NCI-H1092 (cell line): ENCODE measurements at places on chromosomes 13 and 19.
A peak's percentile ranks its signal among the peaks of the same experiment; 100 is the strongest.

GRCh38 chr13:66409542-66409941 lies 820.6 kb downstream of the PCDH9 start:
- DNase-seq, result no peak

- no peak for DNase-seq
Measured at GRCh38 chr13:104648291-104648690, 1582.1 kb upstream of the SLC10A2 start.

GRCh38 chr13:20461481-20461859 lies 64.2 kb downstream of the CRYL1 start:
- DNase-seq, result no peak

GRCh38 chr13:25708268-25708667 lies 336.5 kb downstream of the ATP8A2 start:
- DNase-seq, result no peak

GRCh38 chr13:27293873-27294515 lies 23.4 kb downstream of the RASL11A start:
- DNase-seq, result no peak

DNA sequence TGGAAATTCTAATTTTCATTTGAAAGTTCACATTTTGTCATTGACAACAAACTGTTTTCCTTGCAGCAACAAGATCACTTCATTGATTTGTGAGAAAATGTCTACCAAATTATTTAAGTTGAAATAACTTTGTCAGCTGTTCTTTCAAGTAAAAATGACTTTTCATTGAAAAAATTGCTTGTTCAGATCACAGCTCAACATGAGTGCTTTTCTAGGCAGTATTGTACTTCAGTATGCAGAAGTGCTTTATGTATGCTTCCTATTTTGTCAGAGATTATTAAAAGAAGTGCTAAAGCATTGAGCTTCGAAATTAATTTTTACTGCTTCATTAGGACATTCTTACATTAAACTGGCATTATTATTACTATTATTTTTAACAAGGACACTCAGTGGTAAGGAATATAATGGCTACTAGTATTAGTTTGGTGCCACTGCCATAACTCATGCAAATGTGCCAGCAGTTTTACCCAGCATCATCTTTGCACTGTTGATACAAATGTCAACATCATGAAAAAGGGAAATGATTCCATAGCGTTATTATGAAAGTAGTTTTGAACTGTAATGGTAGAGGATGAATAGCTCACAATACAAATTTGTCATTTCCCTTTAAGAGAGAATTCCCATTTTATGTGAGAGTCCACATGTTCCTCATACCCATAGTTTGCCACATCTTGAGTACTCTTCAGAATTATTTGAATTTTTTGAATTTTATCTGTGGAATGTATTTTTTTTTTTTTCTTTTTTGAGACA lies 2.6 kb downstream of the BRCA2 start:
- DNase-seq, result no peak

- DNase-seq, result peak; percentile 3
Measured at GRCh38 chr19:16076958-16077611, 790 bp downstream of the TPM4 start.

DNA sequence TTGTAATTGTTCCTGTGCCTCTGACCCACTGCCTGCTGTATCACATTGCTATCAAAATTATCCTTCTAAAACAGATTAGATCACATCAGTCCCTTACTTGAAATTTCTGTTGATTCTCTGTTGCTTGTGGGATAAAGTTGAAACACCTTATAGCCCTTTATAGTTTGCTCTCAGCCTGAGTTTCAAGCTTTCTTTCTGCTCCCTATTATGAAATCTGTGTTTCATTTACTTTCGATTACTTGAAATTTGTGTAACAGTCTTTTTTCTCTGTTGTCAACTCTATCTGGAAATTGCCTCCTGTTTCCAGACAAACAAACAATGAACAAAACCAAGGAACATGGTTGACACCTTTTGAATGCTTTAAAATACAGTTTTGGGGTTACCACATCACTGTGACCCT lies 167.9 kb downstream of the PDS5B start:
- DNase-seq, result no peak

DNA sequence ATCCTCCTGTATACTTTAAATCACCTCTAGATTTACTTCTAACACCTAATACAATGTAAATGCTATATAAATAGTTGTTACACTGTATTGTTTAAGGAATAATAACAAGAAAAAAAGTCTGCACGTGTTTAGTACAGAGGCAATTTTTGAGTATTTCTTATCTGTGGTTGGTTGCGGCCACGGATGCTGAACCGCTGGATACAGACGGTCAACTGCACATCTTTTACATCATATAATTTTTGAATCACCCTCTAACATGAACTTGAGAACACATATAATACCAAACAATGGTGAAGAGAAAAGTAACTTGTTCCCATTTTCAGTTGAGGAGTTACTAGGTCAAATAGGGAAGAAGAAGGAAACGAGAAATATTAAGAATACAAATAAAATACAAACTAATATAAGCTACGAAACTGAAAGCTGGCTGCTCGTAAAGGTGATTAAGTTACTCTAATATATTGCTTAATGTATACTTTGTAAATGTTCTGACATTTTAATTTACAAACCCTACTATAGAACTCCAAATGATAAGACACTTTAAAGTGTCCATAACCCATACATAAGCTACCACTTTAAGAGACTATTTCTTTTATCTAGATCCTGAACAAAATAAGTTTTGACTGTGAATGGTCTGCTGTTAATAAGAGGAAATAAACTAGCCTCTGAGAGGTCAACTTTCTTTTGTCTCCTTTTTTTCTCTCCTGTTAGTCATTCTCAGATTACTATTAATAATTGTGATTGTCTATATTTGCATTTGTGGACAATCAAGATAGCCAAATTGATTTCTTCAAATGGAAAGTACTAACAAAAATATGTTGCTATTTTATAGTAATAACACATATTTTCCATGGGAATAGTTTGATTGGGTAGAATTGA lies 457.4 kb downstream of the DIAPH3 start:
- DNase-seq, result no peak

GRCh38 chr19:49588365-49589122 lies 2.4 kb upstream of the PRR12 start:
- DNase-seq, result no peak

DNA sequence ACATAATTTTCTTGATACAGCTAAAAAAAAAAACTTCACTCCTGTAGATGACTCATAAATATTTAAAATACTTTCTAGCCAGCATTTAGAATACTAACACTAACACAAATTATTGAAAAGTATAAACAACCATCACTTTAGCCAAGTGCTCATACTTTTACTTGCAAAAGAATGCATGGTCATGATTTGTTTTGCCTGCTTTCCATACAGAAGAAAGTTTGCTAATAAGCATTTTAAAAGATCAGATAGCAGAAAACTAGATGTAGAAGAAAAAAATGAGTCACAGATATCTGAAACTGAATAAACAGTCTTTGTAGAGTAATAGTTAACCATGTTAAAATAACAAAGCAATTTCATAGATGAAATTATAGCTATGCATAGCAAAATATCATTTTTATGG lies 2280.4 kb upstream of the PCDH20 start:
- DNase-seq, result no peak

- no peak for DNase-seq
Measured at GRCh38 chr19:14300303-14300702, 80.9 kb upstream of the ADGRE5 start.

- no peak for DNase-seq
Measured at GRCh38 chr13:29740961-29741360, 109.5 kb downstream of the UBL3 start.

DNA sequence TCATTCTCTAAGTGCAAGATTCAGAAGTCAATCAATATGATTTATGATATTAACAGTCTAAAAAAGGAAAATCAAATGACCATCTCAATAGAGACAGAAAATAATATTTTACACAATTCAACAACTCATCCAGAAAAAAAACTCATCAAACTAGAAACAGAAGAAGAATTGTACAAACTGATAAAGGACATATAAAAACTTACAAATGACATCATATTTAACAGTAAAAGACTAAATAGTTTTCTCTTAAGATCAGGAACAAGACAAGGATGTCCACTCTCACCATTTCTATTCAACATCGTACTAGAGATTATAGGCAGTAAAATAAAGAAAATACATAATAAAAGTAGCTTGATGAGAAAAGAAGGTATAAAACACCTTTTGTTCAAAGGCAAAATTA lies 527.3 kb downstream of the DACH1 start:
- DNase-seq, result no peak

DNA sequence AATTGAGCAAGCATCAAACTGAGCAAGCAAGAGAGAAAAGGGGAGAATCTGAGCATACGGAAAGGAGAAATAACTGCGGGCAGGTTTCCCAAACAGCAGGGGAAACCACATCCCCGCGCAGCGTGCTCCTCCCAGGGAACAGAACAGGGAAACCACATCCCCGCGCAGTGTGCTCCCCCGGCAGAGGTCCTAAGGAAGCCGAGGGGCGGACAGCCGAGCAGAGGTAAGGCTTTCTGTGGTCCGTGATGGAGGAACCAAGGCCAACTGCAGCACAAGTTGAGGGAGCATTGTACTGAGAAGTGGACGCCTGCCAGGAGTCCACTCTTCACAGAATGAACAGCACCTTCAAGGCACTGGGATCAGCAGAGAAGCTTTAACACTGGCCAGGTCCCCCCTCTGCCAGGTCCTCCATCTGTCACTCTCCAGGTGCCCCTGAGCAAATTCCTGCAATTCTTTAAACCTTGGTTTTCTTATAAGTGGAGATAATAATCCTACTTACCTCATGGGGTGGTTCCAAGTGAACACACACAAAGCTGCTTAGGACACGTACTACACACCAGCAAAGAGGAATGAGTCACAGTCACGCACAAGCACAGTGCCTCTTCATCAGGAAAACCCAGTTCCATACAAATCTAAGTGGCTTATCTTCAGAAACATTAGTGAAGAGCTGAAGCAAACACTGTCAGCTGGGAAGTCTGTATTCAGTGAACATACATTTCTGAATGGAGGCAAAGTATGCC lies 23.0 kb upstream of the LAMP1 start:
- DNase-seq, result no peak

- DNase-seq, result no peak
Measured at GRCh38 chr13:37491661-37492060, 106.9 kb downstream of the POSTN start.

DNA sequence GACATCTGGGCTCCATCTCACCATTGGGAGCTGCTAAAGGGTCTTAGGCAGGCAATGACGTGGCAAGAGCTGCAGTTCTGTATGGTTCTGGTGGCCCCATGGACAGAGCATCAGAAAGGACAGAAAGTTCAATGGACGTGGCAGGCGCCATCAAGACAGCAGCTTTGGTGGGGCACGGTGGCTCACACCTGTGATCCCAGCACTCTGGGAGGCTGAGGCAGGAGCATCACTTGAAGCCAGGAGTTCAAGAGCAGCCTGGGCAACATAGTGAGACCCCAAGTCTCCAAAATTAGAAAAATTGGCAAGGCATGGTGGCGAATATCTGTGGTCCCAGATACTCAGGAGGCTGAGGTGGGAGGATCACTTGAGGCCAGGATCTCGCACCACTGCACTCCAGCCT lies 9.5 kb downstream of the EVI5L start:
- no peak for DNase-seq

DNA sequence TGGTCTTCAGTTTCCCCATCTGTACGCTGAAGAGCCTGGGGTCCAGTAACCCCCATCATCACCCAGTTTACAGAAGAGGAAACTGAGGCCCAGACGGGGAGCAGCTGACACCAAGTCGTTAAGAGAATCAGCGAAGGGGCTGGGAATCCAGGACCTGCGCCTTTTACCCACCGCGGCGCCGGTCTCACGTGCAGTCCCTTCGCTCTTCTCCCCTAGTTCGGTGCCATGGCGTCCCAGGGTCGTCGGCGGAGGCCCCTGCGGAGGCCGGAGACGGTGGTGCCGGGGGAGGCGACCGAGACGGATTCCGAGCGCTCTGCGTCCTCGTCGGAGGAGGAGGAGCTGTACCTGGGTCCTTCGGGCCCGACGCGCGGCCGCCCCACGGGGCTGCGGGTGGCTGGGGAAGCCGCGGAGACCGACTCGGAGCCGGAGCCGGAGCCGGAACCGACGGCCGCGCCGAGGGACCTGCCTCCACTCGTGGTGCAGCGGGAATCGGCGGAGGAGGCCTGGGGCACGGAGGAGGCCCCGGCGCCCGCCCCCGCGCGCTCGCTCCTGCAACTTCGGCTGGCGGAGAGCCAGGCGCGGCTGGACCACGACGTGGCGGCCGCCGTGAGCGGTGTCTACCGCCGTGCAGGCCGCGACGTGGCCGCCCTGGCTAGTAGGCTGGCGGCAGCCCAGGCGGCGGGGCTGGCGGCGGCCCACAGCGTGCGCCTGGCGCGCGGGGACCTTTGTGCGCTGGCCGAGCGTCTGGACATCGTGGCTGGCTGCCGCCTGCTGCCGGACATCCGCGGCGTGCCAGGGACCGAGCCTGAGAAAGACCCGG lies 698 bp downstream of the BLOC1S3 start:
- DNase-seq, result no peak

- no peak for DNase-seq
Measured at GRCh38 chr13:33184530-33184929, 101.0 kb downstream of the STARD13 start.

DNA sequence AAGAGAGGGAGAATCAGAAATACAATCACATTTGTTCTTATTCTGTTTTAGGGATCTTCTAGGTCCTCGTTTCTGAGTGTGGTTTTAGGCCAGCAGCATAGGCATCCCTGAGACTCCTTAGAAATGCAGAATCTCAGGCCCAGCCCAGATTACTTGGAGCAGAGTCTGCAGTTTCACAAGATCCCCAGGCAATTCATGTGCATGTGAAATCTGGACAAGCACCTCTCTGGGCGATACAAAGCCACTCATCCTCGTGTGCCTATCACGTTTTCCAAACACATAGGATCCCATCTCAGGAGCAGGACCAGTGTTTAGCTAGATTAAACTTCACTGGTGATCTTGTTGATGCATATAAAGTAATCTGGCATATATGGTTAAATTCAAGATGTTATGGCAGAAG lies 87.2 kb downstream of the KL start:
- DNase-seq, result no peak
